ENCODE measurements at places on chromosomes 11 and 22.

- DNase-seq, result no peak
Measured at GRCh38 chr11:64558065-64558745, 32.8 kb upstream of the SLC22A12 start.

DNA sequence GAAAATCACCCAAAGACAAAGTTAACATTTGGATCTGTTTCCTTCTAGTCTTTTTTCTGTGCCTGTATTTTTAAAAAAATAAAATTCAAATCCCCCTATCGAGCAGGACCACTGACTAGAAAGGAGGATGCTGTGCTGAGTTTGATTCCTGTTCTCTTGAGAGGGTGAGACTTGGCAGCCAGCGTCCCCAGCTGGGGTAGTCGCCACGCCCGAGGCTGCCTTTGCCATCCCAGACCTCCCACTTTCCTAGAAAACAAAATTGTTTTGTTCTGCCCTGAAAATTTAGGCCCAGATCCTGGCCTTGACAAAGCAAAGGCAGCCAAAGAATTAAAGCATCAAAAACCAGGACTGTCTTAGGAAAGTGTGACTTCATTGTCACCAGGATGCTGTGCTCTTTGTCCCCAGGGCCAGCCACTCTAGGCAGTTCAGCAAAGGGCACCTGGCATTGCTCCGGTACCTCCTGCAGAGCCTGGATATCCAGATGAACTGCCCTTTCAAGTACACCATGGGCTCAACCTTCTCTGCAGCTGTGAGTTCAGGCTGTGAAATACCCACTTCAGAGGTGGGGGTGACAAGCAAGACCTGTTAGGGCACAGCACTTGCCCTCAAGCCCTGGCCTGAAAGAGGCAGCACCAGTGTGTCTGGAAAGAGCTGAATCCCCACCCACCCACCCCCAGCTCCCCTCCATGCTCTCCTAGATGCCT is 44.6 kb downstream of the KCNQ1OT1 start:
- no peak for DNase-seq

DNA sequence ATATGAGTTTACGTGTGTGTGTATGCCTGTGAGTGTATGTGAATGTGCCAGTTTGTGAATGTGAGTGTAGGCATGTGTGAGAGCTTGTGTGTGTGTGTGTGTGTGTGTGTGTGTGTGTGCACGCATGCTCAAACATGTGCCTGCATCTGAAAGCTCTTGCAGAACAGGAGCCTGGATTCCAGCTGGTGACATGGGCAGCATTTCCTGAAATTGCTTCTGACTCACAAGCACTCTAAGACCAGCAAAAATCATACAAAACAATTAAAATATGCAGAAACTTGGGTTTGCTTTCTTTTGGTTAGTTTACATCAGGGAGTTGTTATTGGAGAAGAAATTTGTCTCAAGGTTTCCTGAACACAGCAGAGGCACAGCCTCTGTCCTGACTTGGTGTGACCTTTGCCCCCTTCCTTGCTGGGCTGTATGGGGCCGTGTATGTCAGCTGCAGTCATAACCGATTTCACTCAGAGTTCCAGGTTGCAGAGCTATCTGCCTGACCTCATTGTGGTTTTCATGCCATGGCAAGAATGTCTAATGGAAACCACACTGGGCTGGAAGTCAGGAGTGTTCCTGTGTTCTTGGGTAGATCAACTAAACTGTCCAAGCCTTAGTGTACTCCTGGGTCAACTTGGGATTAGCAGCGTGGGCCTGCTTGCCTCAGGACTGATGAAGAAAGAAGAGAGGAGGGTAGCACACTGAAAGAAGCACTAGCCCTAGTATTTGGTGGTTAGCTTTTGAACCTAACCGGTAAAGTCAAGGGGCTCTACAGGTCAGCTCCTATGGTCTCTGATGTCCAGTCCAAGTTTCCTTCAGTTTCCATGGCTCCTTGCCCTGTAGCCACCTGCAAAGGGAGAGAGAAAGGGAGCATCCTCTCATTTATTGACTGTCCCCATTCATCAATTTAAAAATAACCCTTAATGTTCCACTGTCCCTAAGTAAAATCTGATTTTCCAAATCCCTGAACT is 143.7 kb downstream of the SNX19 start:
- peak; percentile 98 for DNase-seq

DNA sequence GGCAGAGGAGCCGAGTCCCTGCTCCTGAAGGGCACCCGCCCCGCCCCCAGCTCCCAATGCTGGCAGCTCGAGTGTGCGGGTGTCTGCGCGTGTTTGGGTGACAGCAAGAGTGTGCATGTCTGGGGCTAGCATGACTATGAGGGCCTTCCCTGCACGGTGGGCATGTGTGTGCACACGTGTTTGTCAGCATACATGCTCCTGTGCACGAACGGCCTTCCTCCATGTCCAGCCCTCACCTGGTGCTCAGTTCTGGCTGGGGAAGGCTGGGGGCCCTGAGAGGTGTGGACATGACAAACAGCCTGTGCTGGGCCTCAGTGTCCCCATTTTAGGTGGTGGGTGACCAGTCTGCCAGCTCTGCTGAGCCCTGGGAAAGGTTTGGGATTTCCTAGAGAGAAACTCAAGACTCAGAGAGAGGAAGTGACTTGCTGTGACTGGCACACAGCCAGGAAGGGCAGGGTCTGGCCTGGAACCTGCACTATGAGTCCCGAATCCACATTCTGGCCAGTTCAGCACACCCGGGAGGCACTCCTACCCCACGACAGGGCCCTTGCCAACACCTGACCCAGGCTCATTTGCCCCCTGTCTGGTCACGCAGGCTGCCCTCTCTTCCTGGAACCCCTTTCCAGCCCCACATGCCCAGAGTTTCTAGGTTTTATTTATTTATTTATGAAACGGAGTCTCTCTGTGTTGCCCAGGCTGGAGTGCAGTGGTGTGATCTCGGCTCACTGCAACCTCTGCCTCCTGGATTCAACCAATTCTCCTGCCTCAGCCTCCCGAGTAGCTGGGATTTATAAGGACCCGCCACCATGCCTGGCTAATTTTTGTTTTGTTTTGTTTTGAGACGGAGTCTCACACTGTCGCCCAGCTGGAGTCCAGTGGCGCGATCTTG is 3.3 kb upstream of the SHISA8 start:
- DNase-seq, result peak; percentile 58

- no peak for DNase-seq
Measured at GRCh38 chr11:45158891-45159605, 12.6 kb downstream of the PRDM11 start.

DNA sequence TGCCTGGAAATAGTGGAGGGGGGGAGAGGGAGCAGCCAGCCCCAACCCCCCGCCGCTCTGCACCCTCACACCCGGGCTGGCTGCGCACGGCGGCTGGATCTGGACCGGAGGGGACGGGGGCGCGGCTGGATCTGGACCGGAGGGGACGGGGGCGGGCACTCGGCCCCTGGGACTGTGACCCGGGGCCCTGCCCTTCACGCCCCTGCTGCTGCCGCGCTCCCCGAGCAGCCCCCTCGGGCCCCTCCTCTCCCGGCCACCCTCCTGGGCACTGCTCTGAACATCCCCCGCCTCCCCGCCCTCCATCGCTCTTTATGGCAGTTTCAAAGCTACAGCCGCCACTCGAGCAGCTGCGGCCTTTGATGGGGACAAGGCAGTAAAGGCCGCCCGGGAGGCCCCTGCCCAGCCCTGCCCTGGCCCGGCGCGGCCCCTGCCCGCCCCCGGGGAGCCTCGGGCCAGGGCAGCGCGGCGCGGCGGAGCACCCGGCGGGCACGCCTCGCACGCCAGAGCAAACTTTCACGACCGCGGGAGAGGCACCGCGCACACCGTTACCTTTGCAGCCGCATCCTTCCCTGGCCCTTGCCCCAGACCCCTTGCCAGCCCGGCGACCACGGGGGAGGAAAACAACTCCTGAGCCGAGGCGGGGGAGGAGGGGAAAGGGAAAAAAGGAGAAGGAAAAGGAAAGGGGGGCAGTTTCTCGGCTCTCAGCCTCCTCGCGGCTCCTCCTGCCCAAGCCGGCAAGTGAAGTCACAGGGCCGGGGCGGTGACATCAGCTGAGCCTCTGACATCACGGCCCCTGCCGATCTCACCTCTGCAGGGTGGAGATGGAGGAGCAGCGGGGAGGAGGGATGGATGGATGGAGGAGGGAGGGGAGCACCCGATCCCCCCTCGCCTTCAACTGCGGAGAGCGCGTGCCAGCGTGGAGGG is 13.1 kb upstream of the TCF20 start:
- DNase-seq, result no peak

DNA sequence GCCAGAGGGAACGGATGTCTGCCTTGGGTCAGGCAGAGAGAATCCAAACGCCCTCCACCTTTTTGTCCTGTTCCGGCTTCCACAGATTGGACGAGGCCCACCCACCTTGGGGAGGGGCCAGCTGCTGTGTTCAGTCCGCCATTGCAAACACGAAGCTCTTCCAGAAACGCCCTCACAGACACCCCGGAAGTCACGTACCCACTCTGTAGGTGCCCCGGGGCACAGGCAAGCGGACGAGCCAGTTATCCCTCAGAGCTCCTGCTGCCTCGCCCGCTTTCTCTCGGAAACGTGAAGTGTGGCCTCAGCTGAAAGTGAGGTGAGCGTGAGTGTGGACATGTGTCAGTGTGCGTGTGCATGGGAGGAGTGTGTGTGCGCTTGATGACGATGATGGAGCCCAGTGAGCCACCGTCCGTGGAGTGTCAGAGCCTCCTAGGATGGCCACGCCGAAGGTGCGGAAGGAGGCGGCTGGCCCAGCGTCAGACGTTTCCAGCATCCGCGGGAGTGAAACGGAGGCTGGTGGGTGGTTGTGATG is 869.2 kb downstream of the TBC1D22A start:
- no peak for DNase-seq

DNA sequence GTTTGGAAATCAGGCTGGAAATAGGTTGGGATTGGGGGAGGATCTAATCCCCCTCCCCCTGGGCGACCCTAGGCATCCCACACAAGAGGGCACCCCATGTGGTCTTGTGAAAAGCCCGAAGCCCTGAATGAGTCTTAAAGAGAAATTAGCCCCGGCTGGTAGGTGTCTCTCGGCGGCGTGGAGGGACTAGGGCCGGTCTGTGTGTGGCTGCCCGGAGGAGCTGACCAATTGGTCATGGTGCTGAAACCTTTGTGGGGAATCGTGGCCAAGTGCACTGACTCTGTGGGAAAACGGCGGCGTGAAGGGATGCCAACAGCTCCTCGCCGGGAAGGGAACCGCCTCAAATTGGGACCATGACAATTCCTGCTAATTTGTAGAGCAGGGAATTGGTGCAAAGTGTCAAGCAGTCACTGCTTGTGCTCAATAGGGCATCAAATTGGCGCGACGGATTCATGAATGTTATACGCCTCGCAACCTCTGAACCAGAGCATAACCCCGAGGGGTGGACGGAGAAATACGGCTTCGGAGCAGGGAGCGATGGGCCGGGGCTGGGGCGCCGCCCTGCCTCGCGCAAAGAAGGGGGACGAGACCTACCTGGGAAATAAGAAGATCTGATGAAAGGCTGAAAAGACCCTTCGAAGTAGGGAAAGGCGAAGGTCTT is 1.5 kb downstream of the DBX1 start:
- DNase-seq, result peak; percentile 67

GRCh38 chr11:6864438-6864837 is 1.6 kb downstream of the OR10A2 start:
- DNase-seq, result peak; percentile 44

- DNase-seq, result no peak
Measured at GRCh38 chr11:62298975-62299374, at the start of gene SCGB1D4. TSS of gene SCGB1D4 (minus strand) at chr11:62299075. CDS start at chr11:62299010, 65 bp downstream.

- no peak for DNase-seq
Measured at GRCh38 chr22:44256556-44257485, 55.9 kb downstream of the SHISAL1 start.

GRCh38 chr11:119065369-119065768 is 2.2 kb upstream of the VPS11 start:
- DNase-seq, result peak; percentile 36

GRCh38 chr11:32792948-32793475 is 1.4 kb downstream of the CCDC73 start:
- peak; percentile 58 for DNase-seq

GRCh38 chr11:71452199-71453036 is 585 bp upstream of the NADSYN1 start:
- peak; percentile 33 for DNase-seq

- DNase-seq, result no peak
Measured at GRCh38 chr22:37994049-37994448, 9.7 kb upstream of the SOX10 start.

GRCh38 chr11:13288375-13289029 is 10.9 kb downstream of the BMAL1 start:
- peak; percentile 23 for DNase-seq

GRCh38 chr11:92843455-92843854 is 126.0 kb upstream of the MTNR1B start:
- DNase-seq, result no peak

- peak; percentile 9 for DNase-seq
Measured at GRCh38 chr22:46931414-46931813, 169.0 kb downstream of the TBC1D22A start.

DNA sequence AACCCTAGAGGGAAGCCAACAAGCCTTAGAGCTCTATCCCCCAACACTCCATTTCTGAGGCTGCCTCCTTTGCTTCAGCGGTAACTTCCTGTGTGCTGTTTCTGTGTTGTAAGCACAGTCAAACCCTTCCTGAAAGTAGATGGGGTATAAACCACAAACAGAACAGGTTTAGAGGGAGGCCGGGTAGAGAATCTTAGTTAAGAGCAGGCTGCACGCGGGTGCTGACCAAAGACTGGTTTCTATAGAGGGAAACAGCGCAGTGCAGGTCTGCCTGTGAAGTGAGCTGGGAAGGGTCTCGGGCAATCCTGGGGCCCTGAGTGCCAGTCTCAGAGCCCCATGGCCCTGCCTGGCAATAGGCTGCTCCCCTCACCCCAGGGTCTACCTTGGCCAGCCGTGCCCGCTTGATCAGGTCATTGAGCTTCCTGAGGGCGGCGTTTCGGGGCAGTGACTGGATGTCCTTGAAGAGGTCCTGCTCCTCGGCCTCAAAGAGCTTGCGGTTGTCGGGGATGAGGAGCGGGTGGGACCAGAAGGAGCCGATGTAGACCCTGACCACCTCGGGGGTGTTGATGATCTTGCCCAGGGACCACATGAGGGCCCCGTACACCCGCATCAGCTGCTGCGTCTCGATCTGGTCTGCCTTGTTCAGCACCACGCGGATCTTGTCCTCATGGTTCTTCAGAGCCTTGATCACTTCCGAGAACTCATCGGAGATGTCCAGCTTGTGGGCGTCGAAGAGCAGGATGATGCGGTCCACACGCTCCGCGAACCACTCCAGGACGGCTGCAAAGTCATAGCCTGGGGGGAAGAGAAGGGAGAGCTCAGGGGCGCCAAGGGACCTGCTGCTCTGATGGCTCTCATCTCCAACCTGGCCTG is 15.3 kb upstream of the CDC42BPG start:
- DNase-seq, result no peak

GRCh38 chr11:86495351-86495750 is 120.7 kb downstream of the CCDC81 start:
- DNase-seq, result no peak

DNA sequence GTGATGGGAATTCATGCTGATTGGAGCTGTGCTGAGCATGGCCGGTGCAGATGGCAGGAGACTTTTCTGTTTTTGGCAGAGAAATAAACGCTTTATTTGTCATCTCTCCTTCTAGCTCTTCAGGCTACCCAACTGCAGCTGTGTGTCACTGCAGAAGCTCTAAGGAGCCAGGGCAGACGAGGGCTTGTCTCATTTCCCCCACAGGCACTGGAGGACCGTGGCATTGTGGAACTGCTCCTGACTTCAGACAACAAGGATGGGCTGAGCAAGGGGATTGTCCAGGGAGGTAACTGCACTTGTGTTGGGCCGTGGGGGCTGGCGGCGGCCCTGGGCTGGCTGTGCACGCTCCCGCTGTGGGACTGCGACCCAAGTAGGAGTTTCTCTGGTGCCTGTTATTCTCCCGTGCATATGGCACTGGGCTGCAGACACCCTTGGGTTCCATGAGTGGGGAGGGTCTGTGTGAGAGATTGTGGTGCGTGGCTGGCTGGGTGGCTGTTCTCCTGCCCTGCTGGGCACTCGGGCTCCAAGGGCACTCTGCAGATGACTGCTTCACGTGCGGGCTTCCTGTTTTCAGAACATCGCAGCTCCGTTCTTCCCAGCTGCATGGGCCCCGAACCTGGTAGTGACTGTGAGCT is 27.2 kb downstream of the GLB1L2 start:
- no peak for DNase-seq
